Stimulated activated CD4-positive, alpha-beta T cell treated with anti-CD3 and anti-CD28 coated beads, Interleukin-2, amount 100 ng/mL, for 48 hours (primary cell): ENCODE measurements at places on chromosomes 7 and 10.

DNA sequence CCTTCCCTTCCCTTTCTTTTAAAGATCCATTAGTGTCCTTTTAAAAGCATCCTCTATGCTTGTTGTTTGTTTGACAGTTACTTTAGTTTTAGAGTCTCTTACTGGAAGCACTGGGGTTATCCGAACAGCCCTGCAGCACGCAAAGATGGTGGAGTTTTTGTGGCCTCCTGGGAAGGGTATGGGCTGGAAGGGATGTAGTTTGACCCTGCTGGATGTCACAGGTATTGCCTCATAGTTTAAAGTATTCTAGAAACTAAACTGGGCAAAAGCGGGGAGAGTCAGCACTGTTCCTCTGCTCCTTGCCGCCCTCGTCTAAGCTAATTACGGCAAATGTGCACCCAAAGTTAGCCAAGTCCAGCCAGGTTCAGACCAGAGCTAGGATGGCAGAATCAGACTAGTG is 35.8 kb upstream of the GNAI1 start:
- no peak for DNase-seq

- DNase-seq = no peak
Observed at GRCh38 chr7:48040944-48041652, 5.8 kb downstream of the C7orf57 start.

GRCh38 chr10:59852670-59853069 is 53.7 kb downstream of the CCDC6 start:
- DNase-seq = no peak

GRCh38 chr10:101444058-101444898 is 90.3 kb downstream of the BTRC start:
- DNase-seq = no peak

GRCh38 chr7:71133232-71133622 is 1.3 kb downstream of the GALNT17 start:
- no peak for DNase-seq

- DNase-seq = no peak
Observed at GRCh38 chr10:104678658-104679057, 37.6 kb downstream of the SORCS3 start.

DNA sequence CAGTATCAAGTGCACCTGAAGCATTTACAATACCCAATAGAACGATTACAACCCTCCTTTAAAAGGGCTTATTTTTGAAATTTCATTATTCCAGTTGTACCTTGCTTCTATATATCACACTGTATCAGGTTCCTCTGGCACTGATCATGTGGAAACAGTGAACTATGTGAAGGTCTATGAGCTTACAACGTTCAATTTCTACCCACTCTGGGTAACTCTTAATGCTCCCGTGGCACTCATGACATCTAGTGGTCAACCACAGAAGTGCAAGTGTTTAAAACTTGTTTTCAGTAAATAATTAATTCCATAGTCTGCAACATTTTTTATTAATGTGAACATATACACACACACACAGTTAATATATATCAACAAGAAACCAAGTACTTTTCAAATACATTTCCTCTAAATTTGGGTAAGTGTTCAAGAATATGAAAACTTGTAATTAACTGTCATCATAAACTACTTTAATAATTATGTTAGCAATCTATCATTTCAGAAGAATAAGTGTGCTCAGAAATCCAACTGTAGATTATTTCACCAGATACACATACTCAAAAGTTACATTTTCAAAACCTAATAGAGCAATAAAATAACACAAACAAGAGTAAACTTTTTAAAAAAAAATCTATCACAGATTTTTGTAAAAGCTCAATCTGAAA is 61.0 kb downstream of the MPP7 start:
- peak; percentile 48 for DNase-seq

- no peak for DNase-seq
Observed at GRCh38 chr7:159030490-159031134, 114.1 kb downstream of the VIPR2 start.

GRCh38 chr10:75234017-75234682 is 1.6 kb downstream of the COMTD1 start:
- DNase-seq = peak; percentile 97

- DNase-seq = no peak
Observed at GRCh38 chr10:5518143-5518542, 6.6 kb upstream of the CALML3 start.

GRCh38 chr10:26556748-26557640 is 118.9 kb downstream of the APBB1IP start:
- no peak for DNase-seq

GRCh38 chr10:55183993-55184392 is 383.0 kb upstream of the PCDH15 start:
- DNase-seq = no peak

GRCh38 chr7:92987538-92987937 is 130.2 kb downstream of the SAMD9 start:
- DNase-seq = no peak

DNA sequence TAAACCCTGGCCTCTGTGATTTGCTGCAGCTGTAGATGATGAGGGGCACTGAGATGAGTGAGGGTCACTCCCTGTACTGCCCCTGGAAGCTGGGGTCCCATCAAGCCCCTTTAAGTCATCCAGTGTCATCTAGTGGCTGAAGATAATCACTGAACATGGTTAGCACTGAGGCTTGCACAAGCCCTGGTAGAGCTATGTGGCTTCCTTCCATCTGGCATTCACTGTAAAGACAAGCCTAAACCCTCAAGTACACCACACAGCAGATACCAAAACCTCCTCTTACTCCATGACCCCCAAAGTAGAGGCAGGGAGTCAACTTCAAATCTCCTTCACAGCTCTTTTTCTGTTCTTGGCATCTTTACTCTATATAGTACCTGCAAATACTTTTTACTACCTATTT is 72.7 kb upstream of the MRLN start:
- DNase-seq = no peak

DNA sequence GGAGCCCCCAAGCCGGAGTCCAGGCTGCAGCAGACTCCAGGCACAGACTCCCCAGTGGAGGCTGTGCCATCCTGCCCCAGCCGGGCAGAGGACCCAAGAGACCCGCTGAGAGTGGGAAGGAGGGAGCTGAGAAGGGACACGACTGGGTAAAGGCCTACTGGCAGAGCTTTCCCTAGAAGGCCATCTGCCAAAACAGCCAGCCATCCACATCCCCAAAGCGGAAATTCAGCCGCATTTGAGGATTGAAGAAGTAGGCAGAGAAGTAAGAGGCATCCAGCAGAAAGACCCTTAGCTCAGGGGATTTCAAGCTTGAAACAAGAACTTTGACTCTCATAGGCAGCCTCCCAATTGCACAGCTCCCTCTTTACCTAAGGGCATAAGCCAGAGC is 857 bp downstream of the CPXM2 start:
- no peak for DNase-seq

- no peak for DNase-seq
Observed at GRCh38 chr7:96033009-96033598, 260.8 kb downstream of the DYNC1I1 start.

DNA sequence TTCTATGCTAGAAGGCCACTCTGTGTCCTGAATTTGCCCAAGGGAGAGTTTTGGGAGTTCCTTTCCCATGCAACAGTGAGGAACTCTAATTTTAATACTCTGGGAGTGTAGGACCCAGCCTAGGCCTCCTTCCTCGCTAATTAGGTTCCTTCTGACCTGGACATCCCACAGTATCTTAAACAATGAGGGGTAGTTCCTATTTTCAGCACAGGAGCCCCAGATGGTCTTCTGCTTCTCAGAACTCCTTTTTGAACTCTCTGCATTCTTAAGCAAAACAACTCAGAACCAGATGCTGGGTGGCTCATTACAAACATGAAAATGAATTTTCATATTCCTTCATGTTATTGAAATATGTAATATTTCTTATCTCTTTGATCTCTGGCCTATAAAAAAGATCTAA is 116.9 kb downstream of the LRMDA start:
- DNase-seq = no peak

DNA sequence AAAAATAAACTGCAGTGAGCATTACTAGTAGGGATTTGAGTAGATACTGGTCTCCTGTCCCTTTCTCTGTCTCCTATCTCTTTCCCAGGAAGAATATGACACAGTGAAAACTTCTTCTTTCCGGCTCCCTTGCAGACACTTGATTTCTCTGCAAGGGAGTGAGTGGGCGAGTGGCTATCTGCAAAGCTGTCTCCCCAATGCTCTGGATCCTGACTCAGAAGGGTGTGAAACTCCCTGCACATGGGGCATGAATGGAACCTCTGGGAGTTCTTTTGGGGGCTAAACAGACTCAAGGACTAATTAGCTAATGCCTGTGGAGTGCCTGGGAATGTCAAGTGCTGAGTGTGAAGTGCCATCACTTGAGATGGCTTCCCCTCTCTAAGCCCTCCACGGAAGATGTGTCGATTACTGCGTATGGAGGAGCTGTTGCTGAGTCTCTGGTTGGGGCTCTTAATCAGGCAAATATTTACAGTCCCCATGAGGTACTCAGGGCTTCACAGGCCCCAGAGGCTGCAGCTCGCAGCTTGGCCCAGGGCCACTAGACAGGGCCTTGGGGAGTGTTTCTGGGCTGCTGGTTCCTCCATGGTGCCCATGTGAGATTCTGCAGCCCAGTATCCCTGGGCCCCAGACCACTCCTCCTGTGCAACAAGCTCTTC is 139.8 kb downstream of the RPS24 start:
- no peak for DNase-seq

DNA sequence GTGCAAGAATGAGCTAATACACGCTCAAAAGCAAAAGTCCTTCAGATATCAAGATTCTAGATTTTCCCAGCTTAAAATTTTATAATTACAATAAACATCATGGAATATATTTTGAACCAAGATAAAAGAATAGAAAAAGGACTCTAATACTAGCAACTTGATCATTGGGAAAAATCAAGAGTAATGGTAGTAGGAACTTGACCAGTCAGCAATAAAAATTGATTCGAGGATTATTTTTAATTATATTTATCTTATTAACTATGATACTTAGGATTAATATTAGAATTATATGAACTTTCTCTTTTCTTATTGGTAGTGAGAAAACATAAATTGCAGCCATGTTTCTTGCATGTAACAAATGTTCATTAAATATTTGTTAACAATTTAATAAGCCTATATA is 152.0 kb downstream of the GNAI1 start:
- DNase-seq = no peak

DNA sequence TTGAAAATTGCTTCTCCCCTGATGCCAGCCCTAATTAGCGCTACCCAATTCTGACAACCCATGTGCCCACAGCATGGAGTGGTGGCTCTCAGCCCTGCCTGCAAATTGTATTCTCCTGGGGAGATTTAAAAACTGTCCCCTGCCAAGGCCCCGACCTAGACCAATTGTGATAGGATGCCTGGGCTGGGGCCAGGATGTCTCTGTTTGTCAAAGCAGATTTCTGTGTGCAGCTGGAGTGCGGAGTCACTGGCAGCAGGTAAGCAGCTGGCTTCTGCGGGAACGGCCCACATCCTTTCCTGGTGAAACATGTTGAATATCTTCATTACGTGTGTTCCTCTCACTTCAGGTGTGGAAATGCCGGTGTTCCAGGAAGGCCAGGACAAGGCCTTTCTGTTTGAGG is 238.6 kb downstream of the WDR37 start:
- no peak for DNase-seq

GRCh38 chr10:121252756-121253155 is 345.5 kb downstream of the FGFR2 start:
- no peak for DNase-seq

GRCh38 chr10:6990891-6991290 is 410.8 kb upstream of the PRKCQ start:
- no peak for DNase-seq

GRCh38 chr10:62961951-62962523 is 145.9 kb upstream of the EGR2 start:
- no peak for DNase-seq

DNA sequence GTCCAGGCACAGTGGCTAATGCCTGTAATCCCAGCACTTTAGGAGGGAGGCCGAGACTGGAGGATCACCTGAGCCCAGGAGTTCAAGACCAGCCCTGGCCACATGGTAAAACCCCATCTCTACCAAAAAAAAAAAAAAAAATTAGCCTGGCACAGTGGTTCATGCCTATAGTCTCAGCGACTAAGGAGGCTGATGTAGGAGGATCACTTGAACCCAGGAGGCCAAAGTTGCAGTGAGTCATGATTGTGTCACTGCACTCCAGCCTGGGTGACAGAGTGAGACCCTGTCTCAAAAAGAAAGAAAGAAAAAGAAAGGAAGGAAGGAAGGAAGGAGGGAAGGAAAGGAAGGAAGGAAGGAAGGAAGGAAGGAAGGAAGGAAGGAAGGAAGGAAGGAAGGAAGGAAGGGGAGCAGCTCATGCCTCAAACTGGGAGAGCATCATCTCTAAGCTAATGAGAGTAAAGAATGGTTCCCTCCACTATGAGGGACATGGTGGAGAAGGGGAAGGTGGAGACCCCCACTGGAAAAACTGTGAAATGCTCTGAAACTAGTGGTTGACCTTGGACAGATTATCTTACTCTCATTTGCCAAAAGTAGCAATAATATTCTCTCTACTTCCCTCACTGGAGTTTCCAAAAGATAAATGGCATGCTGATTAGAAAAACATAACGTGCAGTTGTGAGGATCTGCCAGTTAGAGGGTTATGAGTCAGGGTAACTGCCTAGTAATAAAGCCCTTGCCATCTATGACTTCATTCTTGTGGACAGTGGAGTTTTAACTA is 16.8 kb downstream of the GIMAP5 start:
- no peak for DNase-seq

DNA sequence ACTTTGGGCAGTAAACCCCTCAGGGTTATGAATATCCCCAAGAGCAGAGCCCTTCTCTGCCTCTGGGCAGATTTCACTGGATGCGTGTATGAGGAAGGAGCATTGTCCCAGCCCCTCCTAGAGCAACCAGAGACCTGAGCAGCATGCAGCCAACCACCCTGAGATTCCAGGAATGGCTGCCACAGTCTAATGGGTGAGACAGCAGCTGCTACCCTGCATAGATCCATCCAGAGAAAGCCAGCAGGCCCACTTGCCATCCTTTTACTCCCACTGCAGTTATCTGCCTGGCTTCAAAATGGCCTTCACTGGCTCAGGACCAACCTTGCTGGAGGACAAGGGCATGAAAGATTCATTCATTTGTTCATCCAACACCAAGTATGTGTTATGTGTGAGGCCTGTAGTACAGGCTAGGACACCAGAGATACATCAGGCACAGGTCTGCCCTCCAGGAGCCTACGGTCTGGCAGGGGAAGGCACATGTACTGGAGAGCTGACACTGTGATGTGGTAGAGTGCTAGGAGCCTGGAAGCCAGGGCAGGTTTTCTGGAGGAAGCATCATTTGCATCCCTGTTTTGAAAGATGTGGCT is 26.2 kb upstream of the C10orf105 start:
- DNase-seq = no peak

- DNase-seq = no peak
Observed at GRCh38 chr7:157707983-157708918, 371.4 kb downstream of the DNAJB6 start.

GRCh38 chr7:134885967-134886352 is 100.3 kb upstream of the AGBL3 start:
- DNase-seq = no peak

GRCh38 chr7:141986923-141987322 is 8.8 kb upstream of the MGAM start:
- no peak for DNase-seq

- DNase-seq = no peak
Observed at GRCh38 chr10:6214612-6215011, 11.9 kb downstream of the PFKFB3 start.

DNA sequence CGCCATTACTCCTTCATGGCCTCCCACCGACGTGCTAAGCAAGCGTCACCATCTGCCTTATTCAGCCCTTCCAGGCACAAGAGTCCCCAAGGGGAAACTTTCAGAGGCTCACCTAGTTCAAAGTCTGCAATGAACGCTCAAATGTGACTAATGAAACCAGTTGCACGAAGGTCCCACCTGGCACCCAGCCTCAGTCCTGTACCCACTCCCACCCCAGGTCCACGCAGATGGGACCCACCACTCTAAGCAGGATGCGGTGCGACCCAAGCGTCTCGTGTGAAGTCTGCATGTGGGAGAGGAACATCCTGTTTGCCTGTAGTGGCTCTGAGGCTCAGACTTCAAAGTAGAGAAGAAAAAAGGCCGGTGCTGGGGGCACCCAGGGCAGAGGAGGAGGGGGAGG is 40.3 kb downstream of the RGS10 start:
- DNase-seq = peak; percentile 41
